A549 treated with CORT108297 at 1 μM for 4 hours (cell line): ENCODE measurements at places on chromosomes 11 and 22. TPM values are rescaled to one million over a fixed set of nuclear protein-coding genes. Genes with fewer than 3 reads are reported as not detected.

LRRN4CL gene
- total RNA-seq, result 0.04 to 0.21 TPM (median 0.05 TPM) in 4 of 5 replicates, not detected in the other

MB gene
- total RNA-seq, result 6.7 to 8.9 TPM (median 7.7 TPM) in 5 replicates

AGBL2 gene
- total RNA-seq, result 0.90 to 1.7 TPM (median 1.2 TPM) in 5 replicates

RNF141 gene
- total RNA-seq, result 15.6 to 24.4 TPM (median 22.6 TPM) in 5 replicates
